Stomach (tissue), 19 donors: ENCODE measurements at places on chromosomes 11 and 22. TPM values are rescaled to one million over a fixed set of nuclear protein-coding genes. Genes with fewer than 3 reads are reported as not detected.

Gene PLCB3
- 14.3 TPM for polyA plus RNA-seq

Gene GALNT18
- 1.8 TPM for polyA plus RNA-seq

Gene SAA2
- 6.3 TPM for polyA plus RNA-seq

Gene MGAT3
- polyA plus RNA-seq: 2.9 TPM

Gene LARGE1
- polyA plus RNA-seq: 3.5 TPM

Gene NCAM1
- 7.9 TPM for polyA plus RNA-seq

Gene LINC01488
- polyA plus RNA-seq: not detected

Gene CYTH4
- polyA plus RNA-seq: 1.9 TPM

Gene CASP5
- polyA plus RNA-seq: 0.81 TPM

Gene CNTN5
- not detected for polyA plus RNA-seq

Gene CCDC15
- polyA plus RNA-seq: 0.61 TPM

Gene UBQLNL
- polyA plus RNA-seq: 0.31 TPM

Gene SLC22A9
- polyA plus RNA-seq: not detected

Gene CDK2AP2
- 60.9 TPM for polyA plus RNA-seq

Gene C22orf42
- 0.13 TPM for polyA plus RNA-seq

Gene BTBD18
- polyA plus RNA-seq: not detected

Gene FAM180B
- not detected for polyA plus RNA-seq

Gene OR52N4
- polyA plus RNA-seq: not detected

Gene ATXN10
- polyA plus RNA-seq: 36.5 TPM

Gene OR51G1
- polyA plus RNA-seq: not detected

Gene CTSC
- 46.3 TPM for polyA plus RNA-seq

Gene CRYBA4
- not detected for polyA plus RNA-seq

Gene RIN1
- polyA plus RNA-seq: 10.7 TPM

Gene CDCA5
- 6.7 TPM for polyA plus RNA-seq

Gene TRIM6
- 1.1 TPM for polyA plus RNA-seq

Gene PHOX2A
- not detected for polyA plus RNA-seq

Gene ZNF280A
- polyA plus RNA-seq: not detected

Gene C11orf97
- polyA plus RNA-seq: not detected

Gene OR52H1
- not detected for polyA plus RNA-seq

Gene ADAMTS15
- 2.5 TPM for polyA plus RNA-seq

Gene PAX6
- 1.2 TPM for polyA plus RNA-seq

Gene RASSF10
- polyA plus RNA-seq: 4.5 TPM

Gene BTG4
- not detected for polyA plus RNA-seq

Gene TEX54
- polyA plus RNA-seq: not detected

Gene SLC3A2
- polyA plus RNA-seq: 51.6 TPM

Gene ANKRD42
- 4.5 TPM for polyA plus RNA-seq

Gene IGHMBP2
- 14.2 TPM for polyA plus RNA-seq

Gene MCAT
- 24.6 TPM for polyA plus RNA-seq

Gene FADS3
- 7.5 TPM for polyA plus RNA-seq

Gene OR52E5
- not detected for polyA plus RNA-seq

Gene HTR3B
- not detected for polyA plus RNA-seq

Gene SPDYC
- polyA plus RNA-seq: not detected

Gene UBE4A
- 4.0 TPM for polyA plus RNA-seq

Gene UBQLN3
- not detected for polyA plus RNA-seq

Gene NLRP14
- not detected for polyA plus RNA-seq

Gene CDC42BPG
- 20.0 TPM for polyA plus RNA-seq

Gene TNNT3
- 14.5 TPM for polyA plus RNA-seq

Gene C11orf91
- polyA plus RNA-seq: not detected

Gene C22orf23
- 1.2 TPM for polyA plus RNA-seq

Gene C11orf16
- polyA plus RNA-seq: not detected

Gene CTSF
- polyA plus RNA-seq: 26.7 TPM

Gene VPREB1
- polyA plus RNA-seq: not detected
